Endothelial cell (in vitro differentiated cells): ENCODE measurements at places on chromosomes 3 and 15.

GRCh38 chr3:57998366-57999283 lies 9.6 kb upstream of the FLNB start:
- H3K27ac ChIP-seq: no peak overlapping the region
- no peak overlapping the region for H3K4me3 ChIP-seq
- peaks cover 2% of the 10 kb centered on the region for H3K27me3 ChIP-seq
- H3K36me3 ChIP-seq: no peaks in the 10 kb centered on the region

DNA sequence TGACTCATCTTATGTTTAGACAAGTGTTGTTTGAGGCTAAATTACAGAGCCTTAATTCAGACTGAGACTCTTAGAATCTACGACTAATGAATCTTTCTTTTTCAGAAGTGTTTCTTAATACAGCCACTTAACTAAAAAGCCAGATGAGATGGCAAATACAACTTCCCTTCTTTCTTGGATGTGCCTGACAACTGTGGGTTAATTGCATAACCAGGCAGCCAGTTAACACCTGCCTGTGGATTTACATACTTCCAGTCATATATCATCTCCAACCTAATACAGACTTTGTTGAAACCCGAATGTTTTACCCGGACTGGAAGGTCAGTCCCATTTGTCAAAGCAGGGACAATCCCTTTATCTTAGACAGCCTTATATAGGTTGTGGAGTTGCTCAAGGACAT lies 297.6 kb downstream of the VPS13C start:
- peaks cover 4% of the 10 kb centered on the region for H3K36me3 ChIP-seq
- no peak for DNase-seq
- no peak overlapping the region for H3K4me3 ChIP-seq
- H3K4me1 ChIP-seq: peaks cover 16% of the 10 kb centered on the region
- no peak overlapping the region for H3K27ac ChIP-seq
- H3K27me3 ChIP-seq: peaks cover 1% of the 10 kb centered on the region

DNA sequence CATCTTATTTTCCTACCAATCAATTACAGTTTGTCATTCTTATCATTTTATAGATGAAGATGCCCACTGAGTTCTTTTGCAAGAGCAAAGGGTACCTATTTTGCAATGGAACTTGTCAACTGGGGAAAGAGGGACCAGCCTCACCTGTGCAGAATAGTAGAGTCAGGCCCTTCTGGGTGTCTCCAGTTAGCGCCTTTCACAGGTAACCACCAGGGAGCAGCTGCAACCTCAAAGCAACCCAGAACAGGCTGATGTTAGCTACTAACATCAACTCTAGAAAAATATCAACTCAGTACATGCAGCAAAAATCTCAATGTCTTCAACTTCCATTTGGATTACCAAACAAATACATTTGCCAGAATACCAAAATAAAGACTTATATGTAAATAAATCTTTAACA lies 47.1 kb downstream of the SUMF1 start:
- DNase-seq: no peak
- no peak overlapping the region for H3K27ac ChIP-seq
- no peaks in the 10 kb centered on the region for H3K36me3 ChIP-seq
- H3K27me3 ChIP-seq: peaks cover 2% of the 10 kb centered on the region

- no peak overlapping the region for H3K27ac ChIP-seq
- peaks cover 7% of the 10 kb centered on the region for H3K27me3 ChIP-seq
- peak; percentile 89 for DNase-seq
- peaks cover 3% of the 10 kb centered on the region for H3K4me1 ChIP-seq
- peaks cover 6% of the 10 kb centered on the region for H3K36me3 ChIP-seq
Measured at GRCh38 chr15:73972984-73973682, 19.0 kb downstream of the STOML1 start.

GRCh38 chr15:60478566-60479360 lies at the start of gene ICE2:
Gene ICE2 (minus strand): TSS chr15:60479142. CDS start chr15:60477977, 1,165 bp downstream.
- DNase-seq: peak; percentile 93
- peaks cover 22% of the 10 kb centered on the region for H3K4me1 ChIP-seq
- H3K27ac ChIP-seq: peak within 1 kb of the TSS; percentile 100

- no peaks in the 10 kb centered on the region for H3K27me3 ChIP-seq
- peak; percentile 44 for DNase-seq
- peak overlapping the region; percentile 92 for H3K27ac ChIP-seq
- peaks cover 15% of the 10 kb centered on the region for H3K4me1 ChIP-seq
- no peak overlapping the region for H3K4me3 ChIP-seq
Measured at GRCh38 chr3:74643636-74644035, 29.2 kb upstream of the CNTN3 start.
